ENCODE measurements at places on chromosomes 2 and 18.

GRCh38 chr2:240440251-240440650, 4.8 kb downstream of the GPC1 start:
- no peak for DNase-seq

DNA sequence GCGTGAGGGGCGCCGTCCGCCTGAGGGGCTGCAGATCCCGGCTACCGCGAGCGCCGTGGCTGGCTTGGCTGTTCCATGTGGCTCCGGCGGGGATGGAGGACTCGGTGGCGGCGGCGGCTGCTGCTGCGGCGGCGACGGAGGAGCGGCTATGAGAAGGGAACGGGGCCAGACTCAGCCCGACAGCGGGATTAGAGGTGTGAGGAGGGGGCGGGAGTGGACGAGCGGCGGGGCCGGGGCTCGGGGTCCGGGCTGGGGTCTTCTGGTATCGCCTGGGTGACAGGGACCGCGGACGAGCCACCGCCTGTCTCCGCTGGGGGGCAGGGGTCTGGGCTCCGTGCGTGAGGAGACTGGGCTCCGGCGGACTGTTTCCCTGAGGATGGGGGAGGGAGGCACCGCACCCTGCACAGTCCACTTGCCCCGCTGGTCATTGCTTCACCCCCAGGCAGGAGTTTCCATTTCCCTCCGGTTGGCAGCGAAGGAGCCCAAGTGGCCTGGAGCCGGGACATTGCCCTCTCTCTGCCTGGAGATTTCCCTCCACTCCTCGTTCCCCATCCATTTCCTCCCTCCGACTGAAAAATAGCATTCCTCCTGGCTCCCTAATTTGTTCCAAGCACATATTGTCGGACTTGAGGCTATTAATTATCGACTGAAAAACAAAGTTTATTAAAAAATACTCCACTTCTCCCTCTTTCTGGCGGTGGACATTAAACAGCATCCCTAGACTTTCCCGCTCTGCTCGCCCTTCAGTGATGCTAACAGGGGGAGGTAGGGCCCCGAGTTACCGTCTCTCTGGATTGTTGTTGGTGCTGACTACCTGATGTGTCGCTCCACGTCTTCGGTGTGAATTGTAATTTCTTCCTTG, 577 bp downstream of the EHBP1 start:
- DNase-seq, result peak; percentile 51

DNA sequence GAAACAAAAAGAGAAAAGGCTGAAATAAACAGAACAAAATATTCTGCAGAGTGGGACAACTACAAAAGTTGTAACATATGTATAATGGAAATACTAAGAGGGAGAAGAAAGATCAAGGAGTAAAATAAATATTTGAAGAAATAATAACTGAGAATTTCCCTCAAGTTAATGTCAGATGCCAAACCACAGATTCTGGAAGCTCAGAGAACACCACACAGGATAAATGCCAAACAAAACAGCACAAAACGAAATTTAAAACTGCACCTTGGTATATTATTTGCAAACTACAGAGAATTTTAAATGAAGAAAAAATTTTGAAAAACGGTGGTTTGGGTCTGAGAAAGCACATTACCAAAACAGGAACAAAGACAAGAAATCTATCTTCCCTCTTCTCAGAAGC, 1588.9 kb upstream of the TMEFF2 start:
- DNase-seq, result no peak

- DNase-seq, result no peak
These were observed 97.4 kb upstream of the MGAT4A start for GRCh38 chr2:98828369-98828744.

DNA sequence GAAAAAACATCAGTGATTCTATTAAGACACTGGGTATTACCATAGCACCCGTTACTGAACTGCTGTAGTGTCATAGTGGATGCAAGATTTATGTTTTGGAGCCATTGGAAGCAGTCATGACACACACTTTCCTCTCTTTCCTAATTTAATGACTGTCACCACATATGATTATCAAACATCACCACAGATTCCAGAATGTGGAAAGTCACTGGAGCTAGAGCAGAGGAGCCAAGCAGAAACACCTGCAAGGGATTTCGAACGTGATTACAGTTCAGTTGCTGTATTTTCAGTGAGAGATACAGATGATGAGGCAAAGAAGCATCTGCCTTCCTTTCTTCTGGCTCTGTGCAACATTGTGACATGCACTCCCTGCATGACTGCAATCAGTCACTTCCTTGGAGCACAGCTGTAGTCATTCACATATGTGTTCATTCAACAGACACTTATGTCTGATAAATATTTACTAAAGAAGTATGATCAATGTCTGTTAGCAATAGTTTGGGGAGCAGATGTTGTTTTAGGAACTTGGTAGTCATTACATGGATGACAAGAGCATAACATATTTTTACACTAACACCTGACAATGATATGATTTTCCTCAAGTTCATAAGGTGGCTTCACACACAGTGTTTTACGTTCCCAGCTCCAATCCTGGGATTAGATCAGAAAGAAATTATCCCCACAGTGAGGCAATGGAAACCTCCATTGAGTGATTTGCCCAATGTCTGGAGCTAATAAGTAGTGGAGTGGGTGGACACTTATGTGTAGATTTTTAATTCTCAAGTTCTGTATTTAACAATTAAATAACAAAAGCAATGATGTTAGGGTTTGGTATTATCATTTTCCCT, 416.6 kb downstream of the PLCL1 start:
- DNase-seq, result no peak

Measured in cerebellum (tissue), 4 donors.